CD4-positive, alpha-beta T cell treated with Interleukin-2 at 100 ng/mL for 4 hours (primary cell): ENCODE measurements at places on chromosomes 13 and 19.

DNA sequence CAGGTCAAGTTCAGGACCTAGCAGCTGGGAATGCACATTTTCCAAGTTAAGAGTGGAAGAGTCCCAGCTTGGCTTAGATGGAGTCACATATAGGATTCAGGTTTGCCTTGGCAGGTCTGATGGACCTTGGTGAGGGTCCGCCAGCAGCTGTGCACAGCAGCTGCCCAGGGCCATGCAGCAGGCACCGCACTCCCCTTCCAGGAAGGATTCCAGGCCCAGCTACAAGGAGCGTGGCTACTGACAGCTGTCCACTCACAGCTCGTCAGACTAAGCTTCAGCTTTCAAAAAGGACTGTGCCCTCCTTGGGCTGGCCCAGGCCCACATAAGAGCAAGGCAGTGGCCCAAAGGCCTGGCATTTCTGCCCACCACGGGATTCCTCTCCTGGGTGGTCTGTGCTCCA, 68.4 kb downstream of the ALOX5AP start:
- DNase-seq: no peak

DNA sequence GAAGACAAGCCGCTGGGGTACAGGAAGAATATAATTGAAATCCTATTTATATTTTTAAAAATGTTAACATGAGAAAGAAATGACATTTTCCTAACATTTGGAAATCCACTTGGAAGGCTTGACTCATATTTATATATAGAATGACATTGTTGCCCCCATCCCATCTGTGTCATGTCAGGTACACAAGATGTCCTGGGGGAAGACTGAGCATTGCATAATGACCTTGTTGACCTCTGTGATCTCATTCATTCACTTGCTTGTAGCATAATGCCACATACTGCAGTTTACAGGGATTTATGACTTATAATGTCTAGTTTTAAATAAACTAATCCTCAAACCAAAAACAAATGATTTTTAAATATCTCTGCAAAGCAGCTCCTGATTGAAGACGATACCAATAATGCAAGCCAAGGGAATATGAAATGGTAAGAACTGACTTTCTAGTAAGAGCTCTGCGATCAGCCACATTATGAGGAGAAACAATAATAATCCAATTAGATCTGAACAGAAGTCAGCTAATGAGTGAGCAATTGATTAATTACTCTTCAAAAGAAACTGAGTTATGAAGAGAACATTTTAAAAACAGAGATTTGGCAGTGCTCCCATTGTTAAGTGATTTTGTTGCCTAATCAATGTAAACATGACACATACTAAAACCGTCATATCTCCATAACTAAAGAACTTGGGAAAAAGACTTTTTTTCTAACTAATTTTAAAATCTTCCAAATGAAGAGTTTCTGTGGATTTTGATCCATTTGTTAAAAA, 21.2 kb upstream of the VWA8 start:
- no peak for DNase-seq

DNA sequence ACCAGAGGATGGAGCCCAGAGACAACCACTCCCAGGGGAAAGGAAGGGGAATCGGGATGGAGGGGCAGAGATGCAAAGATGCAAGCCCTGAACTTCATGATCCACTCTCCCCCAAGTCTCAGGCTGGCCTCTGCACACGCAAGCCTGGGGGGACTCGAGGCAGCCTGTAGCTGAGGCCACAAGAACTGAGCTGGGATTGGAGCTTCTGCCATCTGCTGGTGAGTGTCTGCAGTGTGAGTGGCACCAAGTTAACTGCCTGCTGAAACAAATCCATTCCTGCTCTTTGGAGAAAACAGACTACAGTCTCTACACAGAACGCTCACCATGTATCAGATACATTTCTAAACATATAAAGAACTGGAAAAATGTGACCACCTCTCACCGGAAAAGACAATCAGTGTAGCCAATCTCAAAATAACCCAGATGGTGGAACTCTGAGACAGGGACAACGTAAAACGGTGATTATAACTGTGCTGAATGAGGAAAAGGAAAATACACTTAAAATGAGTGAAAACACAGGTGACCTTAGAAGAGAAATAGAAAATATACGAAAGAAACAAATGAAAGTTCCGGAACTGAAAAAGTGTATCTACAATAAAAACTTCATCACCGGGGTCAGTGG, 62.1 kb downstream of the KLF2 start:
- DNase-seq: peak; percentile 73

DNA sequence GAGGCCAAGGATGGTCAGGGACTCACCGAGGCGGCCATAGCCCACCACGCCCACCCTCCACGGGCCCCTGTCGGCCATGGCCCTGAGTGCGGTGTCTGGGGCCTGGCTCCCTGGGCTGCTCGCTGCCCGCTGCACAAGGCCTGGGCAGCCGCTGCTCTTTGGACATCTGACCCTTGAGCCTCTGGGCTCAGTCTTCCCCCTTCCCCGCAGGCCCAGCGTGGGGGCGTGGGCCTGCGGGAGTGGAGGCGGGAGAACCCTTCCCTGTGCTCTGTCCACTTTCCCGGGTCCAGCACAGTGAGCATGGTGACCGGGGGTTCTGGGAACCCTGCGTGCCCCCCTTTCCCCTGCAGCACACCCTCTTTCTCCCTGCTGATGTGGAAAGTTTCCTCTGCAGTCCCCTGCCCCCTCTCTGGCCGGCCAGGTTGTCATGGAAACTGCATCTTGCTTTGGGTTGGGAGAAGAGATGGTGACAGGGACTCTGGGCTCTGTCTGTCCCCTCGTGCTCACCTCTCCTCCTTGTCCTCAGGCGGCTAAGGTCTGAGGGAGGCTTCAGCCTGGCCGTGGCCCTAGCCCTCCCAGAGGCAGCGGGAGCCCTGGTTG, at the start of gene ASPDH:
TSS of gene ASPDH (minus strand) at position 168 of the 600 bp plus-strand sequence. CDS start at position 78, 90 bp downstream.
- no peak for DNase-seq

GRCh38 chr13:89650226-89650625, 1697.3 kb upstream of the MIR17HG start:
- DNase-seq: no peak

DNA sequence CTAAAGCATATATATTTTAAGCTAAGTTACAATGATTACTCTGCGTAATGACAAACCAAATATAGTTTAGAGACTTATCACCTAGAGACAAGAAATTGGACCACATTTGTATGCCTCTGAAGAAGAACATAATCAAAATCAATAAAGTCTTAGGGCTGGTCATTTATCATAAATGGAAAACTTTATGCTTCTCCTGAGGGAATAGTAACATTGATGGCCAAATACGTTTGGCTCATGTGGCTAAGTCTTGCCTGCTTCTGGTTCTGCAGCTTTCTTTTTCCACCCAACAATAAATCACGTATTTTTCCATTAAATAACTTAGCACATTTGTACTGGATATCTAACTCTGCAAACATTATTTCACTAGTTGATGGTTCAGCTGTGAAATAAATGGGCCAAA, 458.4 kb downstream of the SLITRK1 start:
- no peak for DNase-seq

DNA sequence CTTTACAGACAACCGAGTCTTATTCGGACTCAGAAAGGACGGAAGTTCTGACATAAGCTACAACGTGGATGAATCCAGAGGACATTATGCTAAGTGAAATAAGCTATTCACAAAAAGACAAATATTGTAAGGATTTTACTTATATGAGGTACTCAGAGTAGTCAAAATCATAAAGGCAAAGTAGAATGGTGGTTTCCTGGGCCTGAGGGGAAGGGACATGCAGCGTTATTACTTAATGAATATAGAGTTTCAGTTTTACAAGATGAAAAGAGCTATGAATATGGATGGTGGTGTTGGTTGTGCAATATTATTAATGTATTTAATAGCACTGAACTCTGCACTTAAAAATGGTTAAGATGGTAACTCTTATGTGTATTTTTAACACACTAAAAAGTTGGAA, 419.1 kb upstream of the SGCG start:
- DNase-seq: no peak

DNA sequence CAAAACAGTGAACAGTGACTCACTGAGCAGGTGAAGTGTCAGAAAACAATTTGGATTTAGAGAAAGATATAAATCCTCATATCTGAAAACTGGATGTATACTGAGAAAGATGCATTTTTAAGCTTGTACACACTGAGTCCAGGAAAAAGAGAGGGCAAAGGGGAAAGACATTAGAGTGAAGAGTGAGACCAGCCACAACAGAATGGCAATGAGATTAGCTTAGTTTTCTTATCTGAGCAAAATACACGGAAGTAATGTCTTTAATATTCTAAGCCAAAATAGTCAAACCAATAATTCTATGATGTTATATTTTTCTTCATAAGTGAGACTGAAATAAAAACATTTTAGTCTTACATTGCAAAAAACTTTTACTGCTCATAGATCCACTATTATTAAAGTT, 236.0 kb downstream of the SLITRK5 start:
- DNase-seq: no peak

GRCh38 chr19:46944123-46944748, 75.4 kb upstream of the NPAS1 start:
- no peak for DNase-seq

DNA sequence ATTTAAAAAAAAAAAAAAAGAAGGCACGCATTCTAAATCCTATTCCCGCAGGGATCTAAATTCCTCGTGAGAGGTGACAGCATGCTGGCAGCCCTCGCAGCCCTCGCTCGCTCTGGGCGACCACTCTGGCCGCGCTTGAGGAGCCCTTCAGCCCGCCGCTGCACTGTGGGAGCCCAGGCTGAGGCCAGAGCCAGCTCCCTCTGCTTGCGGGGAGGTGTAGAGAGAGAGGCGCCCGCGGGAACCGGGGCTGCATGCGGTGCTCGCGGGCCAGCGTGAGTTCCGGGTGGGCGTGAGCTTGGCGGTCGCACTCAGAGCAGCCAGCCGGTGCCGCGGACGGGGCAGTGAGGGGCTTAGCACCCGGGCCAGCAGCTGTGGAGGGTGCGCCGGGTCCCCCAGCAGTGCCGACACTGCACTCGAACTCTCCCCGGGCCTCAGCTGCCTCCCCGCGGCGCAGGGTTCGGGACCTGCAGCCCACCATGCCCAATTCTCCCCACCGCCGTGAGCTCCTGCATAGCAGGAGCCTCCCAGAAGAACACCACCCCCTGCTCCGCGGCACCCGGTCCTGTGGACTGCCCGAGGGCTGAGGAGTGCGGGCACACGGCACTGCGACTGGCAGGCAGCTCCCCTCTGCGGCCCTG, 553.9 kb downstream of the LMO7 start:
- DNase-seq: no peak

GRCh38 chr19:14821937-14822336, 13.0 kb downstream of the OR7A5 start:
- DNase-seq: no peak

GRCh38 chr13:44313674-44314073, 60.0 kb upstream of the SERP2 start:
- DNase-seq: no peak

GRCh38 chr13:98098516-98098915, 44.4 kb upstream of the FARP1 start:
- no peak for DNase-seq

DNA sequence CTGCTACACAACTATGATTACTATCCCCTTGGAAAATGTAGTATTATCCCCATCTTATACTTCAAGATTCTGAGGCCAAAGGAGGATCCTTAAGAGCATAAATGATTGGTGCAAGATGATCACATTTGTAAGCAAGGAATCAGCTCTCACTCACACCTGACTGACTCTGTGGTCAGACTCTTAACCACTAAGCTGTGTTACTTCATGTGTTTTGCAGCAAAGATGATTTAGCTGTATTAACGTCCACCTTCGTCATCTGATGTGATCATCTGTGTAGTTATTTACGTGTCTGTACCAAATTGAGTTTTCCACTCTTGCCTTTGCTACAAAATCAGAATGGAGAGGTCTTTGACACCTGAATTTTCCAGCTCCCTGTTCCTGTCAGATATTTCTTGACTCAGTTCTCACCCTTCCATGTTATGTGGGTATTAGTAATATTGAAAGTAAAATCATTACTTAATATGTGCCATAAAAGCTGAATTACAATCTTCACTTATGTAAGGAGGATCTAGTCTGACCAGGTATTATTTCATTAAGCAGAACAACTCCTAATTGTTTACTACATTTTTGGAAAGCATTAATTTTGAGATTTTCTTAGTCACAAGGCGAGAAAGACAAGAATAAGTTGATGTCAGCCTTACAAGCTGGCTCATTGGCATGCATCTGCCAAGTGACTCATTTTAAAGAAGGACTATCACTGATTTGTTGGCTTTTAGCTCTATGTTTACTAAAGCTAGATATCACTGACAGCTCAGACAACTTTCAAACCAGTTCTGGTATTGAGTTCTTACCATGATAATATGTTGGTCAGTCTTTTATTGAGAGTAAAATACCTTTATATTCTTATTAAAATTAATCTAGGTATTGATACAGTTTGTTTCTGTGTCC, 1279.8 kb upstream of the PCDH9 start:
- no peak for DNase-seq

GRCh38 chr19:22503524-22503923, 81.4 kb upstream of the ZNF98 start:
- DNase-seq: no peak

GRCh38 chr13:95540888-95541287, 11.6 kb upstream of the CLDN10 start:
- no peak for DNase-seq

GRCh38 chr13:31997641-31998040, 33.9 kb upstream of the FRY start:
- no peak for DNase-seq

DNA sequence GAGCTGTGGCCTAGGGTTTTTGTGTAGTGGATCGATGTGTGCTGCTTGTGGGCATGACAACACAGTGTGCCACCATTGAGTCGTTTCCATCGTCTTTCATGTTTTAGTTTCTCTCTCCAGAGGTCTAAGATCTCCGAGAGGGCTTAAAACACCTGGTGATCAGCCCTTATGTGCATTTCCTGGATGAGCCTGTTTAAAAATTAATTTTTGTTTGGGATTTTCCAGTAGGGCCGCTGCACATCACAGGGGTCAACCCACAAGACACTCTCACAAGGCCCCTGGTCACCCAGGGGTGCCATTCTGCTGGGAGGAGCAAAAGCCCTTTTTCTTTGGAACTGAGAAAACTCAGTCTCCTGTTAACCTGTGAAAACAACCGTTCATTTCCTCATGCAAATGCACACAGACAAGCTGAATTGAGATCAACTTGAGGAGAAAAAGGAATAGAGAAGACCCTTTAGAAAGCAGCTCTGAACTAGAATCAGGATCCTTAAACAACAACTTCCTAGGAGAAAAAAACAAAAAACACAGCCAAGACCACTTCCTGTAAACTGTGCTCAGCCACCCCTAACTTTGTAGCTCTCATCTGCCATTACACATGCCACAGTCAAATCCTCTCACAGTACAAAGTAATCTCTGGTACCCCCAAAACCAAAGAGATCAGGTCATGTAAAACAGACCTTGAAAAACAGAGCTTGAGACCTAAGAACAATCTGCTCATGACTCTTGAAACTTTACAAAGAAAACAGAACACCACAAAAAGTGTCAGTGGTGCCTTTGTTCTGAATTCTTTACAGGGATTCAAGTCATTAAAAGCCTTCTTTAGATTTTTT, 8.3 kb upstream of the MTRF1 start:
- DNase-seq: peak; percentile 2
